ENCODE measurements at places on chromosomes 12 and 14.

DNA sequence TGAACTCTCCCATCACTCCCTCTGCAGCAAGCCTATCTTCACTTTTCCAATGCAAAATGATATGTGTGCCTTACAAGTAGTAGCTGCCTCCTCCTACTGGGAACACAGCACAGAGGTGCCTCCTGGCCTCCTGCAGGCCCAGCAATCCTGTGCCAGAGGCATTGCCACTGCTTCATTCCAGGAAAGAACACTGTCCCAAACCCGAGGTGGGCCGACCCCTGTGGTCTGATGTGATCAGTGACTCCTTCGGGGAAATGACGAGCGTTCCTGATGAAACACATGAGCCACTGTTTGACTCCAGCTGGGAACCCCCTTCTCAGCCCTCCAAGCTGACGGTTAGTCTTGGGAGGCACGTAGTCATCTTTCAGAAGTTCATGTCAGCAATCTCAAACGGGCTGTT lies 19.5 kb downstream of the PSMC1 start:
- no peak for DNase-seq

- DNase-seq, result no peak
Measured at GRCh38 chr12:41103614-41104013, 84.5 kb upstream of the PDZRN4 start.

- DNase-seq, result no peak
Measured at GRCh38 chr14:28577187-28577586, 189.4 kb upstream of the FOXG1 start.

DNA sequence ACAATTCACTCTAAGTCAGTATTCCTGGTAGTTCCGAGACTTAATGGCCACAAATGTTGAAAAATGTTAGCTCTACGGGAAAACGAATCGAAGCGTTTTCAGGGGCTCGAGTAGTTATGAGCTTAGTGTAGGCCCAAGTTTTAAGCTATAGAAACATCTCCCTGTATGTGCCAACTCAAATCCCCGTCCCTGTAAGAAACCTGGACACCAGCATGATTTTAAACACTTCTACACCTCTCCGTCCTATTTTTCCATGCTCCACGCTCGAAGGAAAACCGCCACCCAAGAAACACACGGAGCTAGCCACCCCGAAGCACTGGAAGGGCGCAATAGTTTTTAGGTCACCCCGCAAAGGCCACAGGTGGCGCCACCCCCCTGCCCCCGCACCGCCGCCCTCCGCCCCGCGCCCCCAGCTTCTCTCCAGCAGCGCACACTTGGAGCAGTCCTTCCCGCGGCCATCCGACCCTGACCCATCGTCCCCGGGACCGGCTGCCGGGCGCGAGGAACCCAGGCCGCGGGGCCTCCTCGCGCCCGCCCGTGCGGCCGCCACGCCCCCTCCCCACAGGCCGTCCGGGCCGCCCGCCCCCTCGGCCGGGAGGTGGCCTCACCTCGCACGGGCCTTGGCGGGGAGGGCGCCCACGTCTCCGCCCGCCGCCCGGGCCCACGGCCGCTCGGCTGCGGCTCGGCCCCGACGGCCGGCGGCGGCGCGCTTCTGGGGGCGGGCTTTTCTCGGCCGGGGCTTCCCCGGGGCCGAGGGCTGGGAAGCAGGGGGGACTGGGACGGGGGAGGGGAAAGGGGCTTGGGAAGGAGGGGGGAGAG lies 522 bp downstream of the R3HDM2 start:
- DNase-seq, result no peak

- no peak for DNase-seq
Measured at GRCh38 chr14:71701990-71702389, 230.2 kb upstream of the RGS6 start.
